ENCODE measurements at places on chromosomes 4 and X.

- DNase-seq = no peak
Measured at GRCh38 chr4:108867476-108867875, 104.6 kb upstream of the ETNPPL start.

GRCh38 chr4:29423836-29424721 lies 1296.1 kb upstream of the PCDH7 start:
- DNase-seq = no peak

GRCh38 chr4:102612210-102612609 lies 111.1 kb downstream of the NFKB1 start:
- no peak for DNase-seq

DNA sequence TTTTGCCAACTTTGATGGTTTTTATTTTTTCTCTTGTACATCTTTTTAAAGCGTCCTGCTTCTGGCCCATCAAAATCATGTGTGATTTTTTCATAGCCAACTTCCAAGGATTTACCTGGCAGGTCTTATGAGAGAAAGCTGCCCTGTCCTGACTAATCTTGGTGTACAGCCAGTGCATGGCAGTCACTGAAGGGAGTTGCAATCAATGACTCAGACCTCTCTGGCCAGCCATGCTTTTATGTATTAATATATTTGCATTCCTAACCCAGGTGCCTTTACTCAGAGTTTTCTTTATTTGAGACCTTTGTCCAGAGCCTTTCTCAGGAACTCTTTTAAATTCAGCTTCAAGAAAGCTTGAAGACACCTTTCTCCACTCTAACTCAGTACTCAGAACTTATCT lies 691.5 kb upstream of the HTR2C start:
- no peak for DNase-seq

DNA sequence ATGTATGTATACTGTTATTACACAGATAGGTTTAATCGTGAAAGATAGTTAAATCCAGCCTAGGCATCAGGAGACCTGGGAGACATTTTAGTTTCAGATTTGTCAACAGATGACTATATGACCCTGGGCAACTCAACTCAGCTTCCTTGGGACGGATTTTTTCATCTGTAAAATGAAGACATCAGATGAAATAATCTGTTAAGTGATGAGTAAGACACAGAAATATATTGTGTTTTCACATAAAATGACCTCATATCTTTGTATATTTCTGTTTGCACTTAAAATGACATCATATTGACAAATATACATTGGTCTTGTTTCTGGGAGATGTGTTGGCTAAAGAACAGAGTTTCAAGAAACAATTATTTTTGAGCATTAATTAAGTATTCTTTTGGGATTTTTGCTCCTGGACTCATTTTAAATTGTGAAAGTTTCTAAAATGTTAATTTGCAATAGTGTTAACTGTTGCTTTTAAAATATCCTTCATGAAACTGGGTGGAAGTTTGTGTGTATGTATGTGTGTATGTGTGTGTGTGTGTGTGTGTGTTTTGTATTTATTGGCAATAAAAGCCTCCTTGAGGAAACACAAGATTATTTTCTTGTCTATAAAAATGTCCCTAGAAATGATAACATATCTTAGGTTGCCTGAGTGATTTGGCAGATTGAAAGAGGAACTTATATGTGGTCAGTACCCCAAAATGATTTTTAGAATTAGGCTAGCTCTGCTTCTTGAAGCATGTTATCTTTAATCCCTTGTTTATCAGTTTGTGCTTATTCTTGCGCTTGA lies 29.1 kb upstream of the MMAA start:
- no peak for DNase-seq

GRCh38 chr4:174989791-174990190 lies 71.6 kb downstream of the ADAM29 start:
- DNase-seq = no peak

DNA sequence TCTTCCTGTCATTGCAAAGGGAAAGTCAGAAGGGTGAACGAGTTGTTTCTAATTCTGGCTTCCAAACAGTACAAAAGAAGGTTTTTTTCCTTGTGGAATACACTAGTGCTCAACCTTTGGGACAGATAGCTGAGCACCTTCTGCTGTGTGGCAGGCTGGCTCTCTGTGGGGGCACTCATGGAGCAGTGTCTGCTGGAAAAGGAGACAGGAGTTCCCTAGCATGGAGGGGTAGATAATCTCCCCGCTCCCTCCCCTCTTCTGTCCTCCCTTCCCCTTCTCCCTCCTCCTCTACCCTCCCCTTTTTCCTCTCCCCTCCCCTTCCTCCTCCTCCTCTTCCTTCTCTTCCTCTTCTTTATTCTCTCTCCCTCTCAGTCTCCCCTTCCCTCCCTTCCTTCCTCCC lies 62.4 kb upstream of the MTM1 start:
- no peak for DNase-seq

GRCh38 chr4:143668930-143669552 lies 31.4 kb downstream of the FREM3 start:
- DNase-seq = no peak

DNA sequence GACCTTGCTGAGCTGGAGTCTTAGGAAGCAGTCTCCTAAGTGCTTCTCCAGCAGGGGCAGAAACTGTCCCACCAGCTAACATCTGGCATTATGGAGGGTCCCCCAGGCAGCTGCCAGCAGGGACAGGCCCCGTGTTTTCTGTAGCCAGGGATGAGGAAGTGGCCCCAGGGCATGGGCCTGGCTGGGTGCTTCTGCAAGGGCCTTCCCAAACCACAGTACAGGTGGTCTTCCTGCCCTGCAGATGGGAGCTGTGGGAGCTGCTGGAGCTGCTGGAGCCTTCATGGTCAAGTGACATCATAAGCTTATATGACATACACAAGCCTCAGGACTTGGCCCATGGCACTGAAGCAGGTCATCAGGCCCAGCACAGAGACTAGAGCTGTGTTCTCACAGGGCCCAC lies 5.0 kb upstream of the MSANTD1 start:
- no peak for DNase-seq

DNA sequence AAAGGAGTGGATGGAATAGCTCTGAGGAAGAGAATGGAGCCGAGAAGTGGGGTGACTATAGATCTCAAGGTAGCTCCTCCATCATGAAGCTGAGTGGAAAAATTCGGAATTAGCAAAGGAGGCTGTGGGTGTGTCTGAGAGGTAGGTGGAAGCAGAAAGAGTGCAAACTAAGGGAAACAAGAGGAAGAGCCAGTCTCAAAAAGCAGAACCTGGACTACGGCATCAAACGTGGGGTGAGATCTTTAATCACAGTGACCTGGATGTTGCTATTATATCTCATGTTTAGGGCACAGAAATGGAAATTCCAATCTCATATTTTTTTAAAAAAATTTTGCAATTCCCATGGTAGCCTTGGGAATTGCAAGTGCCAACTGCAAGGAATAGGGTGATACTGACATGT lies 162.5 kb upstream of the RASGEF1B start:
- no peak for DNase-seq

DNA sequence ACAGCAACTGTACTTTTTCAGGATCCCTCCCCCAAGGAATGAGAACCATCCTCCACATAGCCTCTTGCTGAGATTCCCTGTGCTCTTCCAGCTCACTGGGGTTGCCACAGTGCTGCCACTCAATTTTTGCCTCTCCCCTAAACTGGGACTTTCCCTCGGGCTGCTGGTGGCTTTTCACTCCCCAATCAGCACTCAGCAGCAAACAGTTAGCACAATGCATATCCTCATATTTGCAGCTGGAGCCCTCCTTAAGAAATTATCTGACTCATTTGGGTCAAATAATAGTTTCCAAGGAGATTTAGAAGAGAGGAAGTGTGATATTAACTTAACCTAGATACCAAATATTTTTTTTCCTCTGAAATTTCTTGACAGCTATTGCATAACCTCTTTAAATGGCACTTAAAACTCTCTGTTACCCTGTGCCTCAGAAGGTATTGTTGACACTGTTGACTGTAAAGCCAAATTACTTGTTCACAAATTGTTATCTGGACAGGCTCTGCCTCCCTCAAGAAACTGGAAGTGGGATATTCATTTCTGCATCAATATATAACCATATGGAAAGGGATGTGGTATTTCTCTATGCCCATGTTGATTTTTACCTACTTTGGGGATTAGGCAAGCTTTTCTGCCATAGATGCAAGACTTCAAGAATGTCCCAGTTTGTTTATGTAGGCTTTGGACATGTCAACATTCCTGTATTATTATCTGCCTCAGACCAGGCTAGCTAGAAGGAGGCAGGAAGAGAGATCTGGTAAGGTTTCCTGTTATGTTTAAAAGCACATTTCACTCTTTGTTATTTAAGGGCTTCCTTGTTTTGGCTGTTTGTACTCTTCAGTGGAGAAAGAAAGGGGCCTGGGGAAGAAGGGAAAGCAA lies 58.0 kb downstream of the SEPTIN11 start:
- DNase-seq = peak; percentile 70

GRCh38 chr4:19304028-19304427 lies 947.7 kb upstream of the SLIT2 start:
- no peak for DNase-seq

DNA sequence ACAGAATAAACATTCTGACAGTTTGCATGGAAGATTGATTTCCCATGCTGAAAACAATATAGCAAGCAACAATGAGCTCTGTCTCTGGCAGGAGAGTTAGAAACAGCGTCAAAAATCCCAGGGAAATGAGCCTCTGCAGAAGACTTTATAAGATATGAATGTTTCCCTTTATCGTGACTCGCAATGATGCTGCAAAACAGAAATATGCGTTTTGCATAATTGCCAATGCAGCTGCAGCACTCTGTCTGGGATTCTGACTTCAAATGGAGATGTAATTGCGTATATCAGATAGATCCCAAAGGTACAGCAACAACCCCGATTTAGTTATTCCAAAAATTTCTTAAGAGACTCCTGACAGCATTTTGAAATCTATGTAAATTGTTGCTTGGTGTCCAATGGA lies 702.4 kb upstream of the EPHA5 start:
- DNase-seq = no peak

- no peak for DNase-seq
Measured at GRCh38 chrX:104488811-104489210, 77.2 kb upstream of the IL1RAPL2 start.

DNA sequence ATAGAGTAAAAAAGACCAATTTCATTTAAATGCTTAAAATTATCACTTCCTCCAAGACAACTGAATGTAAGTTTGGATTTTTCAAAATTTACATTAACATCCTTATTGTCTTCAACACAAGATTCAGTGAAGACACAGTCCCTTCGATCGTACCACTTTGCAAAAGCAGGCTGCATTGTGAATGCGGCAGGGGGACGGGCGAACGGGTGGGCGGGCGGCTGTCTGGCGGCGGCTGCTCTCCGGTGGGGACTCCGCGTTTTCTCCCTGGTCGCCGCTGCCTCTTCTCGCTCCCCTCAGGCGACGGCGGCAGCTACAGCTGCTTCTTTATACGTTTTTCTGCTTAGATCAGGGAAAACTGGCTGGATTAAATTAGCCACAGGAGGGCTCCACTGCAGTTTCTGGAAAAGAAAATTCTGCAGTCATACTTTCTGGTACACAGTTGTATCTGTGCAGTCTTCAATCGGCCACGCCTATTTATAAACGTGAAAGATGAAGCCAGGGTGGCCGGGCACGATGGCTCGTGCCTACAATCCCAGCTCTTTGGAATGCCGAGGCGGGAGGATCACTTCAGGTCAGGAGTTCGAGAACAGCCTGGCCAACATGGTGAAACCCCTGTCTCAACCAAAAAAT lies 33.9 kb upstream of the HPF1 start:
- DNase-seq = no peak

DNA sequence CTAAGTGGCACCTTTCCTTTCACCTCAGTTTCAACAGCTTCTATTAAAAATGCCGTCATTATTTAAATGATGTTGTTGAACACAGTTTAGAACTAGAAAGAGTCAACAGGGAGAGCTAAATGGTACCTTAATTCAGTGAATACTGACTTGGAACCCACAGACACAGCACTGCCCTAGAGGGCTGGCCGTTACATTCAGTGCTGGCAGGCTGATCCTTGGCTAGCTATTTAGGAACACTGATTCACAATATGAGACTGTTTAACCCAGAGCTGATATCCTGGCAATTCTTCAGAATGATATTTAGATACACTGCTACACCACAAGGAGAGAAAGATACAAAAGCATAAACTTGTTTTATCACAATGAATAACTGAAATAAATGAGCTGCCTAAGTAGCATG lies 12.7 kb upstream of the NAAA start:
- no peak for DNase-seq

GRCh38 chr4:183333983-183334382 lies 11.8 kb upstream of the CLDN24 start:
- no peak for DNase-seq

- DNase-seq = no peak
Measured at GRCh38 chr4:147102596-147102995, 156.9 kb upstream of the TTC29 start.

GRCh38 chrX:65741823-65742222 lies 74.4 kb downstream of the MSN start:
- no peak for DNase-seq

- no peak for DNase-seq
Measured at GRCh38 chrX:70254063-70254400, 6.0 kb downstream of the P2RY4 start.

- DNase-seq = no peak
Measured at GRCh38 chr4:165052627-165053026, 1.0 kb upstream of the TRIM75 start.

- DNase-seq = peak; percentile 92
Measured at GRCh38 chr4:108650212-108651013, at the start of gene OSTC. OSTC (plus strand) TSS chr4:108650599; CDS start chr4:108650656, 57 bp downstream.

GRCh38 chrX:40207626-40208025 lies 109.9 kb upstream of the BCOR start:
- DNase-seq = peak; percentile 17

DNA sequence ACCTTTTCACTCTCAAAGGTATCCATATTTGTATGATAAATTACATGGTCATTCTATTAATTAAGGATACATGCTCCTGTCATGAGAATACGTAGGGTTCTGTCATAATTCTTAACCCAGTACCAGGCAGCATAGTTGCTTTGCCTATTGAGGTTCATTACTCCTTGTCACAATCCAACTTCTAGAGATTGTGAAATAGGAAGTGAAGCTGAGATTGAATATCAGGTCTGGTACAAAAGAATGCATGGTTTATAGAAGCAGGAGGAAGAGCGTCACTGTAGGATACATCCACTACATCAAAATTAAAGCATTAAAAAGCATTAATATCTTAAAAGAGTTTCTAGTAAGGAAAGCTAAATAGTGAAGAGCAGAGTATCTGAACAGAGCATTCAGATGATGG lies 647.0 kb downstream of the IQCM start:
- no peak for DNase-seq

DNA sequence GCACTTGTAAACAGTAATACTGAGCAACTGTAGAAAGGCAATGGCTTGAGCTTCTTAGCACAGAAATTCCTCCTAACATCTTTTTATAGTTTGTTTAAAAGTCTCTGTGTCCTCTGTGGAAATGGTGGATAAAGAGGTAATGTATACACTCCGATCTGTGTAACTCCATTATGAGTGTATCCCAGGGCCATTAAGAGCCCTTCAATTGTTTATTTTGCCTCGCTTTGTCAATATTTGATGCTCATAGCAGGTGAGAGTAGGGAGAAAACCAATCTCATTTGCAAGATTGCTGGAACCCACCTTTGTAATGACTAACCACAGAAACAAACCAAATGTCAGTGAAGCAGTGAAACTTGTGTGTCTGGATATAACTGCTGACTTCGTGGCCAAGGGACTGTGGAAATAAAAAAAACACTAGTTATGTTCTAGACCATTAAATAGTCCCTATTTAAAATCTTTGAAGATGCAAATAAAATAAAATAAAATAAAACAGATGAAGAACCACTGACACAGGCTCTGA lies 598.2 kb upstream of the BOD1L1 start:
- no peak for DNase-seq

All from CD4-positive, alpha-beta T cell treated with Interleukin-2 at 100 ng/mL for 4 hours (primary cell).